ENCODE measurements at places on chromosomes 7 and 10.
A peak's percentile ranks its signal among the peaks of the same experiment; 100 is the strongest.

GRCh38 chr7:138238734-138239659 lies 162.7 kb downstream of the AKR1D1 start:
- DNase-seq = no peak

DNA sequence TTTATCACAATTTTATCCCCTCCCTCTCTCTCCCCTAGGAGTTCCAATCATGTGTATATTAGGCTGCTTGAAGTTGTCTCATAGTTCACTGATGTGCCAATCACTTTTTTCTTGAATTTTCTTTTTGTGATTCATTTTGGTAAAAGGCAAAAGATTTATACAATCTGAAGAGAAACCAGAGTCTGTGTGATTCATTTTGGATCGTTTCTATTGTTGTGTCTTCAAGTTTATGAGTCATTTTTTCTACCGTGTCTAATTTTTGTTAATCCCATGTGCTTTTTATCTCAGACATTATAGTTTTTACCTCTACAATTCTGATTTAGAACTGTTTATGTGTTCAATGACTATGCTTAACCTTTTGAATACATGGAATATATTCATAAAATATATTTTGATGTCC lies 483.9 kb upstream of the AUTS2 start:
- DNase-seq = no peak

DNA sequence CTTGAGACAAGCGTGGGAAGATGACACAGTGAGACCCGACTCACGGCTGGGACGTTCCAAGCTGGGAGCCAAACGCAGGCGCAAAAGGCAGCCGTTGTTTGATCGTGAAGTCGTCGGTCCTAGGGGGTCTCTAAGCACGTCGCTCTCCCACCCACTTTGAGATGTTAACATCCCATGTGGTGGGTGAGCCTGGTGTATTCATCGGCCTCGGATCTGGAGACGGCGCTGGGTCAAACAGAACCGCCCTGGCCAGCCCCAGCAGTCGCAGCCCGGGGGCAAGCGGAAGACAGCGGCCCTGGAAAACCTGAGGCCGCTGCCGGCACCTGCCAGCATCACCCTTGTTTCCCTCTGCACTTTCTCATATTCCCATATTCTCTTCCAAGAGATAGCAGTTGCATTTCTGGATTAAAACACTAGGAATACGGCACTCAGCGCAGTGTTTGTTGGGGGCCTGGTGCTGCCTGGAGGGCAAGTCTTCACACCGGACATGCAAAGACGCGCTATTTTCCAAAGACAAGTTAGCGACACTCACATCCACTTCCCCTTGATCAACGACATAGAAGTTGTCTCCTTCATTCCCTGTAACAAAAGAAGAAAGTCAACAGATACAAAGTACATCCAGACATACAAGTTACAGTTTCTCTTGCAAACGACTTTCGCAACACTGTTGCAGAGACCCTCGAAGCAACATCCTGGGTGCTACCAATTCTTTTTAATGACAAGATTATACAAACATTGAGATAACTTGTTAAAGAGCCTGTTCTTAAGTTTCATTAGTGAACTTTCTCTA lies 86.2 kb upstream of the PDGFA start:
- no peak for DNase-seq

GRCh38 chr7:150375662-150376521 lies 3.2 kb upstream of the ZNF775 start:
- DNase-seq = peak; percentile 57

- DNase-seq = no peak
Measured at GRCh38 chr7:87220734-87221215, 1.2 kb upstream of the TMEM243 start.

- no peak for DNase-seq
Measured at GRCh38 chr10:29124864-29125263, 164.0 kb upstream of the LYZL1 start.

DNA sequence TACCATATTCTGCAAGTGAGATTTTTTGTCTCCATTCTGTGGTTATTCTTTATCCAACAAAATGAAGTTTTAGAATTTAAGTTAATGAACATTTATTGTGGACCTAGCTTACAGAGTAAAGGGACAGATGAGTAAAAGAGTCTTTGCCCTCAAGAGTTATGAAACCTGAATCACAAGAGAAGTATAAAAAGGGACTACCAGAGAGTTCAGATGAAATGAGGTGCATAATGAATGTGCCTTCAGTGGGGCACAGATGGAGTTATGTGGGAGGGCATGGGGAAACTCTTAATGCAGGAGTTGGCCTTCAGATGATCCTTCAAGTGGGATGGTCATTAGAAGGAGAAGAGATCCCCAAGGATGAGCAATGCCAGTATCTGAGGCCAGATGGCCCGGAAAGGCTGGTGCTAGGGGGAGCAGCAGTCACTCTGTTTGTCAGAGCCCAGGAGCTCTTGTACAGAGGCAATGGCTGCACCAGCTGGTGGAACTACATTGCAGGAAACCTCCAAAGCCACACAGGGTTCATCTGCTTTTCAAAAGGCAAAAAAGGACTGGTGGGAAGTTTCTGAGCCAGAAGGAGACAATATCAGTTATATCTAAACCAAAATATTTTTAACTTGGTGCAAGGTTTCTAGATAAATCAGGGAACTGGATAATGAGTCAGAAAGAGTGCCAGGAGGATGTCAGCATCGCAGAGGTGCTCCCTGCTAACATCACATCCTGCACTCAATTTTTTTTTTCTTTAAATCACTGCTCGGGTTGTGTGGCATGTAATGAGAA lies 162.0 kb downstream of the KLF6 start:
- peak; percentile 58 for DNase-seq

DNA sequence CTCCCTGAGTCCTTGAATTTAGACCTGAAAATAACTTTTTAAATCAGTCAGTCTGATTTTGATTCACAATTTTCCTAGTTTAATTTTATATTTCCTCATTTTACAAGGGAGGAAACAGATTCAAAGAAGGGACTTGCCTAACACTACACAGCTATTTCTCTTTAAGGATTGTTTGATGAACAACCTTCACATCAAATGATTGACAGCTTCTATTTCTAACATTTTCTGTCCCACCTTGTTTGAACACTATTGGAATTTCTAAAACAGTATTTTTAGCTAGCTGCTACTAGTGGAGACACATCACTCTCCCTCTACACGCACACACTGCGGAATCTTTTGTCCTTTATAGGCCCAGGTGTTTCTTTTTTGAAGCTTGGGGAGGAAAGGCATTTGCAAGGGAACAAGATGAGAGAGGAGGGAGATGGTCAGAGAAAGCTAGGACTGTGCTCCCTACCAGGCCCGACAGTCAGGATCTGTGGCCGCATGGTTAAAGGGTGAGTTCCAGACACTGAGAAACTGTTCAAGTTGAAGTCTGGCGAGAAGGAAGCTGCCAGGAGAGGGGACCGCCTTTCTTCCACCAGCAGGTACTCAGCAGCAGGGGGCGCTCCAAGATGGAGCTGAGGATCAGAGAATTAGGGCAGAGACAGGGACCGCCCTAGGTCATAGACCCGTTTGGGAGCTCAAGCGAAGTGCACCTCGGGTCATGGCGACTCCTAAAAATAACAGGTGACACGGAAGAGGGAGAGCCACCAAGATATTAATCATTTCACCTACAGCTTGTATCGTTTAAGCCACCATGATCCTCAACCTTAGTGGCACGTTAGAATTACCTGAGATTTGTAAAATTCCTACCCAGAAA lies 49.7 kb downstream of the DNAJC12 start:
- peak; percentile 93 for DNase-seq

- DNase-seq = no peak
Measured at GRCh38 chr7:17374654-17375053, 76.2 kb downstream of the AHR start.

- DNase-seq = no peak
Measured at GRCh38 chr10:14880229-14880628, 1.6 kb downstream of the SUV39H2 start.

- DNase-seq = no peak
Measured at GRCh38 chr7:608361-608760, 88.7 kb upstream of the PDGFA start.

Data from stimulated activated CD8-positive, alpha-beta memory T cell treated with anti-CD3 and anti-CD28 coated beads, Interleukin-4, amount 100 ng/mL, for 48 hours (primary cell).